ENCODE measurements at places on chromosomes 6 and 20. TPM values are rescaled to one million over a fixed set of nuclear protein-coding genes. Genes with fewer than 3 reads are reported as not detected.

GRCh38 chr20:5171790-5172164 lies 45.0 kb downstream of the CDS2 start:
- DNase-seq: no peak

ERVFRD-1 gene
- 0.22 TPM for polyA plus RNA-seq

COL9A3 gene
- 9.8 TPM for polyA plus RNA-seq

DNA sequence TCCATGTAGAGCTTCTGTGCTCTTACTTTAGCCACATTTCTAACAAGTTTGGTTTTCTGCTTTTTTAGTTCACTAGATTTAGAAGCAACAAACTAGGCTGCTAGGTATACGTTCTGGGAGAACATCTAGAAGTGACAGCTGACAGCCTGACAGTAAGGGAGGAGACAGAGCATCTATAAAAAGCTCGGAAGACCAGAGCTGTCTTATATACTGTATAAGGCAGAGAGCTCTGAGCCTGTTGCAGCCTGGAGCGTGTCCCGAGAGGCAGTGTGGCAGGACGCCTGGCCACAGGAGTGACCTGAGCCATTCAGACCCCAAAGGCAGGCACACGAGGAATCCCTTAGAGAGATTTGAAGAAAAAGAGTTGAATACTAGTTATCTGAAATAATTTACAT lies 24.6 kb downstream of the PPP1R14C start:
- no peak for DNase-seq

DNA sequence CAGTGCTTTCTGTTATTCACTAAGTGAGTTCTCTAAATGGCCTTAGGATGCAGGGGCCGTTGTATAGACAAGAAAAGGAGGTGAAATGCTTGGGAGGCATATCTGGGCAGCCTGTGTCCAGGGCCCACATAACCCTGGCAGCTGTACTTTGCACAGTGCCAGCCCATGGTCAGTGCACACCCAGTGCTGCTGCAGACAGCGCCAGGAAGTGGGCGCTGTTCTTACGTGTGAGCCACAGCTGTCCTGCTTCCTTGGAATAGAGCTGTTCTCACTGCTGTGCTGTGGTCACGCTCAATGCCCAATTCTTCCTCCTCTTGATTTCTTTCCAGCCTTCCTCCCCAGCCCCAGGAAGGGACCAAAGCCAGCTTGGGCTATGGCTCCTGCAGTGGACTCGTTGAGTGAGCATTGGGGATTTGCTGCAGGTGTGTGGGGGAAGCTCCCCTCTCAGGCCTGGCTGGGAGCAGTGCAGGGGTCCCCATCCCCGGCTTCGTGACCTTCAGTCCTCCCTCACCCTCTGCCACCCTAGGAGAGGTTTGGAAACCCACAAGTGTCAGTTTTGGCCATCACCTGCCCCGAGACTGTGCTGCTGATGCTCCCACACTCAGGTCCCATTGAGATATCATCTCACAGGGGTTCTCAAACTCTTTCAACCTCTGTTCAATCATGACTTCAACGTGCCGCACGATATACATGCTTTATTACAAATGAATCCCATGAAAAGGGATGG lies 246.8 kb upstream of the EXOC2 start:
- DNase-seq: no peak

DNA sequence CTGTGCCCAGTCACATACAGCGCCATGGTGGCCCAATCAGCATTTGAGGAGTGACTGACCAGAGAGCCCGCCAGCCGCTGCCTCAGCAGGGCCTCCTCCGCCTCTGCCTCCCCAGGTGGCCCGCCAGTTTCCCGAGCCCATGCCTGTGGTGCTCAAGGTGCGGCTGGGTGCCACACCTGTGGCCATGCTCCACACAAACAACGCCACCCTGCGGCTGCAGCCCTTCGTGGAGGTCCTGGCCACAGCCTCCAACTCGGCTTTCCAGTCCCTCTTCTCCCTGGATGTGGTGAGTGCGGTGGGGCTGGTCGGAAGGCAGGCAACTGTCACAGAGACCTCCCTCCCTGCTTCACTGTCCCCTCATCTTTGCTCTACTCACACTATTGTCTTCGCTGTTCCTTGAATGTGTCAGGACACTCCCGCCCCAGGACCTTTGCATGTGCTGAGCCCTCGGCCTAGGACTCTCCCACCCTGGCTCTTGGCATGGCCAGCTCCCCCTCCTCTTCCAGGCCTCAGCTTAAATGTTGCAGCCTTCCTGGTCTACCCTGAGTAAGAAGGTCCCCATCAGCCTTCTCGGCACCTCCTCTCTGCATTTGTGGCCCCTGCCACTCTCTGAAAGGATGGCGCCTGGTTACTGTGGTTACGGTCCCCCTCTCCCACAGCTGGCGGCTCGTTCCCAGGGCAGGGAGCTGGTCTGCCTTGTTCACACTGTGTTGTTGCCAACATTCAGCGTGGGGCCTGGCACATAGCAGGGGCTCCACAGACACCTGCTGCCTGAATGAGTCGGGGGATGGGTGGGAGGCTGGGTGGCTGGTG lies 11.8 kb upstream of the BPIFB6 start:
- DNase-seq: no peak

TMEM170B gene
- polyA plus RNA-seq: 2.7 TPM

- DNase-seq: no peak
These were observed 1.9 kb downstream of the MAVS start for GRCh38 chr20:3848565-3848964.

Data from urinary bladder (tissue), 4 donors.